ENCODE measurements at places on chromosomes 1 and 21. TPM values are rescaled to one million over a fixed set of nuclear protein-coding genes. Genes with fewer than 3 reads are reported as not detected.

Gene LHX4
- total RNA-seq: not detected

Gene RUNX1
- 41.5 TPM for total RNA-seq

Gene RSPO1
- not detected for total RNA-seq

Gene CAPZB
- 289 TPM for total RNA-seq

Gene S100A8
- total RNA-seq: not detected

Gene LENEP
- 0.62 TPM for total RNA-seq

Gene RHEX
- total RNA-seq: not detected

Gene EVA1C
- 13.4 TPM for total RNA-seq

Gene MAP10
- total RNA-seq: 1.4 TPM

Gene CRYBG2
- total RNA-seq: 1.3 TPM

Gene VSIG8
- total RNA-seq: not detected

Gene CYP4A22
- not detected for total RNA-seq

Gene ARHGAP30
- total RNA-seq: 147 TPM

Gene CAMK1G
- total RNA-seq: not detected

Gene ARTN
- total RNA-seq: 0.22 TPM

Gene ARHGEF10L
- 0.24 TPM for total RNA-seq

Gene PCAT6
- 0.51 TPM for total RNA-seq

Gene DIRAS3
- total RNA-seq: 0.16 TPM

Gene C1orf94
- total RNA-seq: not detected

Gene ERG
- total RNA-seq: not detected

Gene PLCH2
- total RNA-seq: 2.5 TPM

Gene OR10R2
- not detected for total RNA-seq

Gene GPR37L1
- total RNA-seq: not detected

Gene ATP1A2
- not detected for total RNA-seq

Gene CD48
- total RNA-seq: 234 TPM

Gene CFAP298
- 51.9 TPM for total RNA-seq

Gene CHD1L
- total RNA-seq: 51.2 TPM

Gene LAD1
- not detected for total RNA-seq

Gene TRIM46
- total RNA-seq: 6.4 TPM

Gene GDAP2
- 31.7 TPM for total RNA-seq

Gene DNASE2B
- not detected for total RNA-seq

Gene USH2A
- not detected for total RNA-seq

Gene NBPF4
- total RNA-seq: 0.15 TPM

Gene SHE
- not detected for total RNA-seq

Gene FAM151A
- not detected for total RNA-seq

Gene NLRP3
- 2.6 TPM for total RNA-seq

Gene SLC44A5
- 0.29 TPM for total RNA-seq

Gene MATN1
- 0.91 TPM for total RNA-seq

Gene C1orf226
- total RNA-seq: not detected
